ENCODE measurements at places on chromosomes 7 and 10.

DNA sequence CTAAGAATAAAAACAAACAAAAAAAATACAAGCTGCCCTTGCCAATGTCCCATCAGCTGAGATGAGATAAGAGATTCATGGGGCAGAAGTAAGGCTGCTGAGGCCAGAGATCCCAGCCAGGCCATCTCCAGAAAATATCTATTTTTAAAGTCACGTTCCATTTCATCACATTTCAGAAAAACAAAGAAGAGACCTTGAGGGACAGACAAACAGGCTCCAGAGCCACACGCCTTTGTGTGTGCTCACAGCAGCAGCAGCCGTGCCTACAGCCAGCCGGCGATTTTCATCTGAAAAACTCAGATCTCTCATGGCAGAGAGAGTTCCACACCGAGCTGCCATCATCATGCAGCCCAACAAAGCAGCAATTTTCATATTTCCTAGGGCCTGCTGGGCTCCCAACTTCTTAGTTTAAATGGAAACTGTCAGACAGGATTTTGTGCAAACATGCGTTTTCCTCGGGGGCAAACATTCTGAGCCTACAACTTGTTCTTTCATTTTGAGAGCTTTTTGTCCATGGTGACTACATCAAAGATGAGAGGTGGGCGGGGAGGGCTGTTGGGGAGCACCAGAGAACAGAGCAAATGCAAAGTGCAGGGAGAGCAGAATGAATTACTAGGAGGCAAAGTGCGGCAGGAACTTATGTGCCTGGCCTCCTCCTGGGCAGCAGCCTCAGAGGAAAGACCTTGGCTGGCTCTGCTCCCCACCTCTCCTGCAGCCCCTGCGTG is 38.8 kb downstream of the DLG5 start:
- DNase-seq, result no peak

GRCh38 chr10:111856631-111857030 is 326.9 kb downstream of the GPAM start:
- peak; percentile 22 for DNase-seq

DNA sequence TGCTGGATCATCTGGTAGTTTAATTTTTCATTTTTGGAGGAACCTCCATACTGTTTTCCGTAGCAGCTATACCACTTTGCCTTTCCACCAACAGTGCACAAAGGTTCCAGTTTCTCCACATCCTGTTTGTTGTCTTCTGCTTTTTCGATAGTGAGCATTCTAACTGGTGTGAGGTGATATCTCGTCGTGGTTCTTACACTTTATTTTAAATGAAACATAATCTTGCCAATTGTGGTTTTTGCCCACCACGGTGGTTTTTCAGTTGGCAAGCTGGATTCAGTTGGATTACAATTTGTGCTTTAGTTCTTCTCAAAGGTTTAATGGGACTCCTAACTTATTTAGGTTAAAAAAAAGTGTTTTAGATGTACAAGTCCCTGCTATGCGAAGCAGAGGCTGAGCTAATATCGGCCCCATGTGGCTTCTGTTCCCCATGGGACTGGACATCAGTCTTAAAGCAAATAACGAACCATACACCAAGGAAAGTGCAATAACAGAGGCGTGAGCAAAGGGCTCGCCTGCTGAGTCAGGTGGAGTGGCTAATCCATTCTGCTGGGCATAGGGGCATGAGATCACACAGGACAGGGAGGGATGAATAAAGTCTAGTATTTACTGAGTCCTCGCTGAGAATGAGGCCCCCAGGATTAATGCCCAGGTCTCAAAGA is 153.6 kb downstream of the AOAH start:
- no peak for DNase-seq

GRCh38 chr7:153829525-153829924 is 222.7 kb upstream of the DPP6 start:
- no peak for DNase-seq

- no peak for DNase-seq
These were observed 130.8 kb upstream of the GPR26 start for GRCh38 chr10:123535386-123535785.

DNA sequence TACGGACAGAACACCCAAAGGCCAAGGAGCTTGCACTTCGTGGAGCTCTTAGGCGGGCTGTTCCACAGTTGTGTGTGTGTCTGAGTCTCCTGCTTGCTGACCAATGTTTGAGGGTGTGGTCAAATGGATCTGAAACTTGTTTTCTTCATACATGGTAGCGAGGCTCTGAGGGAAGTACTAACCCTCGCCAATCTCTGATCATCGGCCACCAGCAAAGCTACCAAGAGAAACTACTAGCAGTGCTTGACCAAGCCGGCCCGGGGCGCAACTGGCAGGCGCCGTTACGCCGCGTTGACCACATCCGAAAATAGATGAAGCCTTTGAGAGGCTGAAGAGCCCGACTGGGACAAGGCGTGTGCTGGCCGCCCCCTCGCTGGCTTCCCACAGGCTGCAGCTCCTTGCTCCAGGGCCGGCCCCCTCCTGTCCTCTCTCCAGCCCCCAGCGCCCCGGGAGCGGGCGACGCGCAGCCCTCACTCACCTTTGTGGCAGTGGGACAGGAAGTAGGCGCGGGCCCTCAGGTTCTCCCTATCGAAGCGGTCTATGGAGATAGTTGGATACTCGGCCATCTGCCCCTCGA is 384 bp downstream of the DCLRE1C start:
- peak; percentile 78 for DNase-seq

- no peak for DNase-seq
These were observed 58.2 kb downstream of the ARMH3 start for GRCh38 chr10:101997803-101998202.

GRCh38 chr10:112314822-112315474 is 31.7 kb downstream of the TECTB start:
- DNase-seq, result peak; percentile 58

- DNase-seq, result no peak
These were observed 36.4 kb downstream of the LHPP start for GRCh38 chr10:124498056-124498455.

- no peak for DNase-seq
These were observed 254.9 kb downstream of the TRIL start for GRCh38 chr7:28703037-28703765.

GRCh38 chr7:106606120-106606519 is 54.8 kb downstream of the CCDC71L start:
- no peak for DNase-seq

DNA sequence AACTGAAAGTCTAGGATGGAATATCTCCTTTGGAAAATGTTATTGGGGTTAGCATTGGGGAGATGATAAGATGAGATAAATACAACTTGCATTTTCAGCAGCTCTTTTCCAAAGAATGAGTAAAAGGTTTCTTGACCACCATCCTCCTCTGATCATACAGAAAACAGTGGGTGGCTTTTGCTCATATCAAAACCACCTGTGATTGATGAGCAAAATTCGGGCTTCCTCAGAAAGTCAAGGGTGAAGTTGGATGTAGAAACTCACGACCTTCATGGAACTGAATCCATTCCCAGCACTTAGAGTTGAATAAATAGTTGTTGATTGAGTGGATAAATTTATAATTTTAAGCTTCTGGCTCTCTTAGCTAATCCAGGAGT is 158.4 kb downstream of the DNAJB6 start:
- no peak for DNase-seq

GRCh38 chr10:87546210-87546609 is 41.5 kb downstream of the MINPP1 start:
- no peak for DNase-seq

DNA sequence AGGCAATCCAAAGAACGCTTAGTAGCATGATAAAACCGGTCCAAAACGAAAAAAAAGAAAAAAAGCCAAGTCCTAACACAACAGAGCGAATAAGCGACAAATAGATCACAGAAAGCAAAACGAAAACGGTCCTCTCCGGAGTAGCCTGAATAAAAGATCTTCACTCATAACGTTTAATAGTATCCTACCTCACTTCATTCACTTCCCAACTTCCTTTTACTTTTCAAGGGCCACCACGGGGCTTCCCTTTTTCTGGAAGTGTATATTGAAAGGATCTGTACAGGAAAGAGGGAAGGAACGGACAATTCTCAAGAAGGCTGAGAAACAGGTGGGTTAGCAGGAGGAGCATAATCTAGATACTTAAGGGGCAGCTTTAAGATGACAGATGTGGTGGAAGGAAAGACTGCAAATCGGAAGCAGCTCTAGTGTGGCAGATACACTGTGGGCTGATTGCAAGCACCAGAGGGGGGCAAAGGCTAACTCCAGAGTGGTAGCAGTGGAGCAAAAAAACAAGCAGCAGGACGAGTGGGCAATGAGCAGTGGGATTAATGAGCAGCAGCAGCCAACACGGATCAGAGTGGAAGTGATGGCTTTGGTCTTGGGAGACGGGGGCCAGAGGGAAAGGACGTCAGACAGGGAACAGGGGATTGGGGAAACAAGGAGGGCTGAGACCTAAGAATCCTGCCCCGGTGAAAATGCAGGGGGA is 866 bp downstream of the CNOT4 start:
- DNase-seq, result peak; percentile 30

- no peak for DNase-seq
These were observed 17.5 kb downstream of the KCNMA1 start for GRCh38 chr10:77619964-77620703.

- peak; percentile 89 for DNase-seq
These were observed 1.0 kb downstream of the CDK6 start for GRCh38 chr7:92835261-92835850.

GRCh38 chr7:100963386-100963785 is 6.0 kb upstream of the MUC12 start:
- DNase-seq, result no peak

DNA sequence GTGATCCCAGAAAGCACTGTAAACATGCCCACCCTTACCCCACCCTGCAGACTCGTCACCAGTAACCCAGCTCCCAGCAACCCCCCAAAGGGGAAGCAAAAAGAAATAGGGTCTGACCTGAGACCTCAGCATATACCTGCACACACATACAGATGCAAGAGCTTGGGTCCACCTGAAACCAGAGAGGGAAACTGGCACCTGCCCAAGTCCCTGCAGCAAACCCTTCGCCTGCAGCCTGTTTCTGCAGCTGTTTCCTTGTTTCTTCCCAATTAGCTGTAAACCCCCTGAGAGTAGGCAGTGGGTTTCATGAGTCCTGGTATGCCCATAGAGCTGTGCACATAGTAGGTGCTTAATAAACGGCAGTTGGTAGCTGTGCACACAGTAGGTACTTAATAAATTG is 140.5 kb downstream of the FGFR2 start:
- no peak for DNase-seq

GRCh38 chr10:48390933-48391845 is 84.7 kb downstream of the MAPK8 start:
- DNase-seq, result no peak

- DNase-seq, result no peak
These were observed 90.5 kb downstream of the TWIST1 start for GRCh38 chr7:19026888-19027287.

Data from H7 (cell line).